Caco-2 (cell line): ENCODE measurements at places on chromosomes 16 and 17. TPM values are rescaled to one million over a fixed set of nuclear protein-coding genes. Genes with fewer than 3 reads are reported as not detected.

- H3K4me3 ChIP-seq = no peak overlapping the region
- no peak for DNase-seq
- H3K27me3 ChIP-seq = no peaks in the 10 kb centered on the region; the same call in 1 of the 2 replicates
- H3K4me1 ChIP-seq = peaks cover 9% of the 10 kb centered on the region
- no peaks in the 10 kb centered on the region for H3K36me3 ChIP-seq
Observed at GRCh38 chr17:48556576-48557401, 11.9 kb upstream of the HOXB2 start.

DNA sequence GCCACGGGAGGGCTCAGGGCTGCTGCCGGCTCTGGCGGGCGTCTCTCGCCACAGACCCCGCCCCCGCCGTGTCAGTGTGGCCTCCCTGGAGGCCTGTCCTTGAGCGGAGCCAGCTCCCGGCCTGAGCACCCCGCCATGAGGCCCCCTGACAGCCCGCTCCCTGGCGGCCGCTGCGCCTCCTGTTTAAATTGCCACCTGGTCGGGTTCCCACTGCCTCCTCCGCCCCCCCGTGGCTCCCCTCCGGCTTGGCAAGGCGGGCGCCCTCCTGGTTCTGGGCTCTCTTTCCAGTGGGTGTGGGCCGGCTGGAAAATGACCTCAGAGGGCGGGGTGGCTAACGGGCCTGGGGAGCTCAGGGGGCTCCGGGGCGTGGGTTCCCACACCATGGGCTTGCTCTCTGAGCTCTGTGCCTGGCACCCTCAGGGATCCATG is 42.1 kb upstream of the SSTR5 start:
- no peaks in the 10 kb centered on the region for H3K4me1 ChIP-seq
- H3K27me3 ChIP-seq = no peaks in the 10 kb centered on the region
- H3K4me3 ChIP-seq = no peak overlapping the region
- no peak overlapping the region for H3K27ac ChIP-seq

GRCh38 chr17:61947367-61948078 is 19.7 kb upstream of the INTS2 start:
- H3K27ac ChIP-seq = no peak overlapping the region
- DNase-seq = no peak
- no peaks in the 10 kb centered on the region for H3K4me1 ChIP-seq
- peaks cover 1% of the 10 kb centered on the region; the same call in 1 of the 2 replicates for H3K36me3 ChIP-seq
- H3K4me3 ChIP-seq = no peak overlapping the region

- H3K4me3 ChIP-seq = no peak overlapping the region
- no peak for DNase-seq
- H3K27ac ChIP-seq = no peak overlapping the region
- no peaks in the 10 kb centered on the region for H3K27me3 ChIP-seq
Observed at GRCh38 chr16:74574146-74574545, 32.8 kb downstream of the GLG1 start.

- H3K4me3 ChIP-seq = no peak overlapping the region
- H3K27me3 ChIP-seq = no peaks in the 10 kb centered on the region
- DNase-seq = no peak
- no peaks in the 10 kb centered on the region for H3K4me1 ChIP-seq
- no peaks in the 10 kb centered on the region; the same call in 1 of the 2 replicates for H3K36me3 ChIP-seq
Observed at GRCh38 chr17:16100737-16101400, 101.2 kb downstream of the TTC19 start.

- H3K27ac ChIP-seq = no peak overlapping the region
- no peak overlapping the region for H3K4me3 ChIP-seq
- H3K27me3 ChIP-seq = no peaks in the 10 kb centered on the region
- DNase-seq = no peak
Observed at GRCh38 chr16:54996186-54996585, 65.5 kb downstream of the IRX5 start.

IRX6 gene
- not detected in 2 replicates for total RNA-seq

GRCh38 chr16:11212798-11213196 is 43.2 kb downstream of the SOCS1 start:
- no peak overlapping the region for H3K4me3 ChIP-seq
- H3K4me1 ChIP-seq = no peaks in the 10 kb centered on the region
- H3K27me3 ChIP-seq = no peaks in the 10 kb centered on the region
- H3K36me3 ChIP-seq = no peaks in the 10 kb centered on the region
- no peak for DNase-seq

LLGL2 gene
- 165 and 179 TPM in 2 replicates for total RNA-seq

- no peaks in the 10 kb centered on the region; the same call in 1 of the 2 replicates for H3K36me3 ChIP-seq
- no peaks in the 10 kb centered on the region for H3K27me3 ChIP-seq
- no peak overlapping the region for H3K4me3 ChIP-seq
- no peak overlapping the region for H3K27ac ChIP-seq
Observed at GRCh38 chr16:87263418-87264052, 53.7 kb downstream of the C16orf95 start.

INO80E gene
- 58.6 and 58.8 TPM in 2 replicates for total RNA-seq

GRCh38 chr16:85475233-85475632 is 137.9 kb upstream of the GSE1 start:
- H3K4me3 ChIP-seq = no peak overlapping the region
- H3K27me3 ChIP-seq = no peaks in the 10 kb centered on the region
- H3K36me3 ChIP-seq = no peaks in the 10 kb centered on the region
- H3K27ac ChIP-seq = no peak overlapping the region
- peaks cover 22% of the 10 kb centered on the region for H3K4me1 ChIP-seq
- peak; percentile 51 for DNase-seq

DNA sequence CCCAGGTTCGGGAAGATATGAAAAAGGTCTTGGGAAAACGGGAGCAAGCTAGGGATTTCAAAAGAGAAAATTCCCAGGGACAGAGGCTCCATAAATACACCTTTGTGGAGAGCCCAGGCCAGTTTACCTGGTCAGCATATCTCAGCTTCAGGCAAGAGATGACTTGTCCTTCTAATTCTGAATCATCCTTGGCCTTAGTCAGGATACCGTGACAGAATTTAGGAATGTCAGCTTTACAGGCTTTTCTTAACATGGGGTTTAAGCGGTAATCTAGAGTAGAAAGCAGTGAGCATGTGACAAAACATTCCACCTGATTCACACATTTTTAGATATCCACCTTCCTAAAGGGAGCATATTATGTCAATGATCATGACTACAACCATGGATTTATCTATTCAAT is 41.1 kb upstream of the CLEC18B start:
- peak overlapping the region; percentile 25 for H3K27ac ChIP-seq
- H3K36me3 ChIP-seq = peaks cover 16% of the 10 kb centered on the region
- H3K4me3 ChIP-seq = no peak overlapping the region
- no peaks in the 10 kb centered on the region for H3K27me3 ChIP-seq
- no peak for DNase-seq

DNA sequence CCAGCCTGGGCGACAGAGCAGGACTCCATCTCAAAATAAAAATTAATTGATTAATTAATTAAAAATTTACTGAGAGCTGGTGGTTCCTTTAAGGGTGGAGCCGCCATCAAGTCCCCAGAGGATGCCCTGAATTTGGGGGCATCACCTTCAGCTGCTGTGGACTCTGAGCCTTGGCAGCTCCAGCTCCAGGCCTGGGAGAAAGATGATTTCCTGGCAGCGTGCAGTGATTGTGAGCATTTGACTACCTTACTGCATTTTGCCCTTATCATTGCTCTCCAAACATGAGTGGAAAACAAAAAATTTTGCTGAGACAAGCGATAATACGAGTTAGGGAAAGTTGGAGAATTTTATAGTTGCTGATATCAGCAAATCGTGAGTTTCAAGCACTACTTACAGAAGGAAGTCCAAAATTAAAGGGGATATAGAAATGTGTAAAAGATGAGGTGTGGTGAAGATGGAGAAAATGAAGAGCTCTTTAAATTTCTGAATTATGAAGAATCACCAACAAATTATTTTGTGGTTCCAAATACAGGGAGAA is 2.6 kb upstream of the ITGAD start:
- no peak overlapping the region for H3K4me3 ChIP-seq
- DNase-seq = no peak
- peaks cover 7% of the 10 kb centered on the region; the same call in 1 of the 2 replicates for H3K4me1 ChIP-seq
- no peaks in the 10 kb centered on the region for H3K36me3 ChIP-seq
- H3K27me3 ChIP-seq = no peaks in the 10 kb centered on the region
